ENCODE measurements at places on chromosomes 1 and 21.

DNA sequence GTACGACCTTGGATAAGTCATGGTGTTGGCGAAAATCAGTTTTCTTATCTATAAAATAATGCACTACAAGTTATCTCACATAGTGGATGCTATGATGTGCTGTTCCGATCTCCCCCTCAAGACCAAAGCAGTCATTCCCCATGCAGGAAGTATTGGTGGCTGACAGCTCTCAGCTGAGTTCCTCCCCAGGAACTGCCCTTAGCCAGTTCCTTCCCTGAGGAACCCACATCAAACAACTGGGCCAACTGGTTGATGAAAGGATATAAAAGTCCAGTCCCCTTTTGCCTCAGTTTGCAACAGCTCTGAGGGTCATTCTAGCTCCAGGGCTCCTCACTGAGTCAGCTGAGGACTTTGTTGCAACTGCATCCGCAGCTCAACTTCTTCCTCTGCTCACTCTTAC, 16.1 kb upstream of the SLAMF1 start:
- no peak for DNase-seq

DNA sequence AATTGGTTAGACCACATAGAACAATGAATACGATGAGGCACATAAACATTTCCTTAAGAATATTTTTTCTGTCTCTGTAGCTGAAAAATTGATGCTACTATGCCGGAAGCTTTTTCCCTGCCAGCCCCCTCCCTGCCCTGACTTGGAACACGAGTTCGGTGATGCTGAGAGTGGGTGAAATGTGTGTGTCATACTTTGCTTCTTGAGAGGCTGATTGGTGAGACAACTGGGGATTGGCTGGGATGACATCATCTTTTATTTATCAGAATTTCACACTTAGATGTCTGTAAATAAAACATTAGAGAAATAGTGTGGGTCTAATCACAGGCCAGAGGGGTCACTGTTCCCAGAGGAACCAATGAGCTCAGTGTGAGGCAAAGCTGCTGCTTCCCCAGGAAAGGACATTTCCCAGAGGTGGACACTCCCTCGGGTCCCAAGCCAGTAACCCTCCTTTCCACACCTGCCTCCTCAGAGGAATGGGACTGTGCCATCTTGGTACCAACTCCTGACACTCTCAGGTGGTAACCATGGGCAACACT, 195.4 kb upstream of the C1orf174 start:
- DNase-seq: no peak

- no peak for DNase-seq
Observed at GRCh38 chr1:30600706-30601105, 122.7 kb downstream of the MATN1 start.

DNA sequence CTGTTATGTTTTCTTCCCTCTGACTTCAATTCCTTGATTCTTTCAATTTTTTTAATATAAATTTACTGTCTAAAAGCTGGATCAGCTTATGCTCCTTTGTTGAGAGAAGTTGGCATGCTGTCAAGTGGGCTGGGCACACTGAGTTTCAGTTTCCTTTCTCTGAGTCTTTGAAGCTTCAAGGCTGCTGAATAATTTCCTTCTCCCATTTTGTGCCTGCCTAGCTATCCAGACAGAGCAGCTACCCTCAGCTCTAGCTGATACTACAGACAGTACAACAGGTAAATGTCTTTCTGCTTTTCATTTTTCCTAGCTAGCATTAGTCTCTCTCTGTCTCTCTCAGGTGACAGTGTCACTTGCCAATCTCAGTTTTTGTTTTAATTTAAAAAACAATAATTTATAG, at the start of gene IFI44:
TSS of gene IFI44 (plus strand) at position 204 of the 400 bp plus-strand sequence. CDS start 365 bp downstream, outside the sequence.
- peak; percentile 95 for DNase-seq

- no peak for DNase-seq
Observed at GRCh38 chr1:173266841-173267240, 59.7 kb upstream of the TNFSF4 start.

- DNase-seq: peak; percentile 61
Observed at GRCh38 chr1:159009287-159009686, 420 bp upstream of the IFI16 start.

- no peak for DNase-seq
Observed at GRCh38 chr1:226454349-226454748, 46.5 kb upstream of the PARP1 start.

DNA sequence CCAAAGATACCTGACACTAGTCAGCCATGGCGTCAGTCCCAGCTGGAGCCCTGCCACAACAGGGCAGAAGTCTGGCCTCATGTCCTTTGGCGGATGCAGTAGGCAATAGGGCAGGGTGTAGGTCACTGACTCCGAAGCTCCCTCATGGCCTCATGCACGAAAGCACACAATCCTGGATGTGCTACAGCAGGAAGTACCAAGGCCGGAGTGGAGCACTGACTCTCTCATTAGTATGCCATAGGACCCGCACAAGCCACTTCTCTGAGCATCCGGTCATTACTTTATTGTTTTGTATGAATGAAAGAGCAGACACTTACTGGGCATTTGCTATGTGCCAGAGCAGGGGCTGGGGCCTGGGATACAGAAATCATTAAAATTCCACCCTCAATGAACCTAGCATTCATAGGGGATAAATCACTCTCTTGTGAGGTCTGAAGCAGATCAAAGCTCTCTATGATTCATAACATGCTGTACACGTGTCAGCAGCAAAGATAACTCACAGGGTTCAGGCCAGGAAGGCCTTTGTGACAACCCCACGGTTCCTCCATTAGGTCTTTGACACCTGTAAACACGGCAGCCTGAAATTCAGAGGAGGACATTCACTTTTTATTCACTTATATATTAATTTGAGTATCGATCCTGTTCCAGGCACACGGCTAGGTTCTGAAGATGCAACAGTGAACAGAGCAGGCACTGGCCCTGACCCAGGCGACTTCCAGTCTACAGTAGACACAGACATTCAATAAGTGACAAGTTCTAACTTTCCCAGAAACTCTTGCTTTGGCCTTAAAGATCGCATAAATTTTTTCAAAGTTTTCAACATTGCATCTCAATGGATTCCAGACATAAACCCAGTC, 357.9 kb upstream of the USP24 start:
- DNase-seq: peak; percentile 85

DNA sequence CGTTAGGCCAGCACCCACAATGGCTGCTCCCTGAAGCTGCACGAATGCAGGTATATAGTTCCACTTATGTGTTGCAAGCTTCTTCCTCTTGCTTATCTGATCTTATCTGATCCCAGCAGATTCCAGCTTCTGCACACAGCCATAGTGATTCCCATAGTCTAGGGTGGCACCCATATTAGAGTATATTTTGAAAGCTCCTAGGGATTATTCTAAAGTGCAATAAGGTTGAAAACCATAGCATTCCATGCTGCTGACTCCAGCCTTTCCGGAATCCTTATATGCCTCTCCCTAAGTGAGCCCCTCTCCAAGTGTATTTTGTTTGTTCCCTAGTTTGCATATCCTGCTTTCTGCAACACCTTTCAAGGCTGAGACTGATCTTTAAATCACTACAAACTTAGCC, 432.0 kb downstream of the SETD4 start:
- DNase-seq: peak; percentile 49

DNA sequence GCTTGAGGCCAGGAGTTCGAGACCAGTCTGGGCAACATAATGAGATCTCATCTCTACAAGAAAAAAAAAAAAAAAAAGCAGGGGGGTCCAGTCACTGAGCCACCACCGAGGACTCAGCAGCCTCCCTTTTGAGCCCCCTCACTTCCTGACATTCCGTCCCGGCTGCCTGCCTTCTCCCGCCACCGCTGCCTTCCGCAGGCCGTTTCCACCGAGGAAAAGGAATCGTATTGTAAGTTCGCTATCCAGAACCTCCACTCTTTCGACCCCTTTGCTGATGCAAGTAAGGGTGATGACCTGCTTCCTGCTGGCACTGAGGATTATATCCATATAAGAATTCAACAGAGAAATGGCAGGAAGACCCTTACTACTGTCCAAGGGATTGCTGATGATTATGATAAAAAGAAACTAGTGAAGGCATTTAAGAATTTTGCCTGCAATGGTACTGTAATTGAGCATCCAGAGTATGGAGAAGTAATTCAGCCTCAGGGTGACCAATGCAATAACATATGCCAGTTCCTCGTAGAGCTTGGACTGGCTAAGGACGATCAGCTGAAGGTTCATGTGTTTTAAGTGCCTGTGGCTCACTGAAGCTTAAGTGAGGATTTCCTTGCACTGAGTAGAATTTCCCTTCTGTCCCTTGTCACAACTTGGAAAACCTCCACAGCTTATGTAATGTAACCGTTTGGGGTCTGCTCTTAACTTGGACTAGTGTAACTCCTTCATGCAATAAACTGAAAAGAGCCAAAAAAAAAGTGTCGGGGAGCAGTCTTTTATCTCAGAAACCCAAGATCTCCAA, 55.6 kb downstream of the GLUL start:
- no peak for DNase-seq

- DNase-seq: no peak
Observed at GRCh38 chr1:229108598-229109201, 162.2 kb upstream of the RAB4A start.

GRCh38 chr1:243379208-243379607, 123.4 kb downstream of the SDCCAG8 start:
- DNase-seq: no peak

GRCh38 chr1:108505763-108506070, 54.2 kb upstream of the EEIG2 start:
- no peak for DNase-seq

GRCh38 chr1:13663969-13664368, 36.0 kb upstream of the PRDM2 start:
- DNase-seq: no peak

GRCh38 chr1:242318140-242318539, 206.4 kb downstream of the PLD5 start:
- DNase-seq: no peak

DNA sequence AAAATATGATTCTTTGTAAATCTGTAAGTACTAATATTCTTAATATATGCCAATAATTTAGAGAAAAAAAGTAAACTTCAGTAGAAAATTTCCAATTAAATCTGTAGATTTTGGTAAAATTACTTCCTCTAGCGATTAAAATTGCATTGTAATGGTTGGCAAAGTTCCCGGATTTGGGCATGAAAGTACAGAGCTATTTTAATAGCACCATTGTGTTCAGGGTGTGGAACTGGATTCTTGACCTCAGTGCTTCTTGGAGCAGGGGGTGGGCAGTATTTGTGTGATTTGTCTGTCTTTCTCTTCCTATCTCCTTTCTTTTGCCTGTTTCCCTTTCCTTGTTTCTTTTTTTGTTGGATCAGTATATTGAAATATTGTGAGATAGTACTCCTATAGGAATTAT, 72.1 kb downstream of the DNM3 start:
- DNase-seq: peak; percentile 11

- DNase-seq: no peak
Observed at GRCh38 chr1:236998546-236998945, 5.7 kb downstream of the MT1HL1 start.

DNA sequence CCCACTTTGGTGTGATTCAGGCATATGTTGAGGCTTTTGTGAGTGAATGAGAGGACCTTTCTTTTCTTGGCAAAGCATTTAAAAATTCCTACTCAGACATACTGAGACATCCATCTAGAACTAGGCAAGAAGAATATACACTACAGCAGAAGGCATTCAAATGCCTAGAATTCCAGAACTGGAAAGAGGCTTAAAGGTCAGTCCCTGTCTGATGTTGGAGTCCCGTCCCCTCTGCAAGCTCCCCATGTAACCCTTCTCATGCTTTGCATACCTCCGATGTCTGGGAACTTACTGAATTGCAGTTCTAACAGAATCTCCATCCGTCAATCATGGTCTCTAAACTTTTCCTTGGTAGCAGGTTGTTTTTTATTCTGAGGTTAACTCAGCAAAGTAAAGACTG, 152.9 kb downstream of the ATP6V1G3 start:
- no peak for DNase-seq

GRCh38 chr21:45821998-45822397, 159.6 kb upstream of the COL6A1 start:
- no peak for DNase-seq

- DNase-seq: no peak
Observed at GRCh38 chr21:34836933-34837505, 168.2 kb downstream of the CLIC6 start.

GRCh38 chr1:32321712-32322291, 14.2 kb downstream of the MARCKSL1 start:
- DNase-seq: peak; percentile 33

DNA sequence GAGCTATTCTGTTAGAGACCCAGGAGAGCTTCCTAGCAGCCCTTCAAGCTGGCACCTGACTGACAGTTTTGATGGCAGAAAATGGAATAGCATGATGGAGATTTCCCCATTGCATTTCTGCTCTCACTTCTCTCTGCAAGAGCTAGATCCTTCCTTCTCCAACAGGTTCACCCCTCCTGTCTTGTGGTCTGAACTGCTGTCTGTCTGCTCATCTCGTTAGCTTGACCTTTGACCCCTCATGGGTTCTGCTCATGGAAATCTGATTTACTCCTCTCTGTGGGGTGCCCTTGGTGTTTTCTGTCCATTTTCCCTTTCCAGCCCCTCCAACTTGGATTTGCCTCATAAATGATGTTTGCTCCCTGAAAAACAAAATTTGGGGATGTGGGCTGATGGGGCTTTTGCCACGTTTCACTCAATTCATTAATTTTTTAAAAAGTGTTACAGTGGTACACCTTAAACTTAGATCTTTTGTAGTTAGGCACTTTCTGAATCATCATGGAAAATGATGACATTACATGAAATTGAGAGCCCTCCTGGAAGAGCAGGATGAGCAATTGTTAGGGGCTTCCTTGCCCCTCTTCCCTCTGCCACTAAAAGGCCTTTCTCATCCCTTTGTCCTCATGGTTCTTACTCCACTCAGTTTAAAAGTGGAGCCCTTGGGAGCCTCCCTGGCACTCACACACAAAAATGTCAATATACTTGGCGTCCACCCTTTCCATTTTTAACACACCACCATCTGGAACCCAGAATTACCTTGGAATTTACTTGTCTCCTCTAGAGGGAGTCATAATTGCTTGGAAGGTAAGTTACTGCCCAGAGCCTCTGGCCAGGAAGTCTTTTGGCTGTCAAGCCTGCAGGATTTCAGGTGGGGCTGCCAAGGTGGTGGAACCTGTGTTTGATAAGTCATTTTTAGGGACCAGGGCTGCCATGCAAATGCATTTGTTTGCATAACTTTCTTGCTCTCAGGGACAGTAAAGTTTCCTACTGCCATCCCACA, 31.9 kb upstream of the IL19 start:
- DNase-seq: peak; percentile 63

GRCh38 chr1:22462928-22463327, 11.3 kb downstream of the ZBTB40 start:
- DNase-seq: no peak

GRCh38 chr1:16119504-16119903, 36.4 kb downstream of the EPHA2 start:
- DNase-seq: no peak

GRCh38 chr1:216721863-216722262, 1.4 kb downstream of the ESRRG start:
- DNase-seq: no peak

DNA sequence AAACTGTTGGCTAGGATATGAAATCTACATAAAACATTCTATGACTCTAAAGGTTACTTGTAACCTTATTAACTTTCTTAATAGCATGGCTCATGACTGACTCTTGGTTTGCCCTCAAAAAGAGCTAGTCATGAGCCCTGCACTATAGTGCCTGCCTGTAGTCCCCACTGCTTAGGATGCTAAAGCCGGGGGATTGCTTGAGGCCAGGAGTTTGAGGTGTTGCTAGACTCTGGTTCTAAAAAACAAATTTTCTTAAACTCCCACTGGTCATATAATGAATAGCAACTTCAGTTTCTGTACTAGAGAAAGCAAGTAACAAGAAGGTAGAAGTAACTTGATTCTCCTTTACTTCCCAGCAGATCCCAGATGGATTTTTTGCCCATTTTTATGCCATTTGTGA, 15.8 kb upstream of the NEXN start:
- peak; percentile 25 for DNase-seq

All from ELR (cell line).